B cell (primary cell): ENCODE measurements at places on chromosomes 3 and 15.

GRCh38 chr3:120472121-120472844, 21.5 kb upstream of the FSTL1 start:
- no peak for DNase-seq

DNA sequence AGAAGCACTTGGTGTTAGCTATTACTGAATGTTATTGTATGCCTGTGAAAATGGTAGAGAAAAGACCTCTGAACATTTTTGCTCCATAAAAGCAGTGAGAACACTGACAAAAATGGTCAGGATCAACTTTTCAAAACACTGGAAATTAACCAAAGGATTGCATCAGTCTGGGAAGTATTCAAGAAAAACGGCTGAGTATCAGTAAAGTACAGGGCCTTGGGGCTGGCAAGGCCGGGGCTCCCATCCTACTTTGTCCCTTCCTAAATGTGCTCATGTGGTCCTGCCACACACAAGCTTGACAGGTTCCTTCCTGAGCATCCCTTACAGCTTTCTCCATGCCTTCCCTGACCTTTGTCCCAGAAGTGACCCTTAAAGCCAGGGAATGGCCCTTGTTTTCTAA, 84.0 kb downstream of the CFAP20DC start:
- no peak for DNase-seq

DNA sequence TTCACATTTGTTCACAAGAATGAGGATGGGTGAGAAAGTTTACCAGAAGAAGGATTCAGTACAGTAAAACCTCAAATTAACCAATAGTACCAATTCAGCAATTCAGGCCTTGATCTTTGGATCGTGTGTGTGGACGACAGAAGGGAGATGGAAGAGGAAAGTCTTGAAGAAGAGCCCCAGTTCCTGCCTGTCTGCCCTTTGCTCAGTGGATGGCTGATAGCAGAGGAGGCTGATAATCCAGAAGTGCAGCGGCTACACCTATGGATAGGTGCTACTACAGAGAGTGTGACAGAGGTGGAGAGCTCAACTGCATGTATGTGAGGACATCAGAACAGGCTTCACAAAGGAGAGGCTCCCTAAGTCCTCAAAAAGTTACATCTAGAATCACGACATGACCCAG, 29.2 kb upstream of the PLXND1 start:
- DNase-seq = no peak

DNA sequence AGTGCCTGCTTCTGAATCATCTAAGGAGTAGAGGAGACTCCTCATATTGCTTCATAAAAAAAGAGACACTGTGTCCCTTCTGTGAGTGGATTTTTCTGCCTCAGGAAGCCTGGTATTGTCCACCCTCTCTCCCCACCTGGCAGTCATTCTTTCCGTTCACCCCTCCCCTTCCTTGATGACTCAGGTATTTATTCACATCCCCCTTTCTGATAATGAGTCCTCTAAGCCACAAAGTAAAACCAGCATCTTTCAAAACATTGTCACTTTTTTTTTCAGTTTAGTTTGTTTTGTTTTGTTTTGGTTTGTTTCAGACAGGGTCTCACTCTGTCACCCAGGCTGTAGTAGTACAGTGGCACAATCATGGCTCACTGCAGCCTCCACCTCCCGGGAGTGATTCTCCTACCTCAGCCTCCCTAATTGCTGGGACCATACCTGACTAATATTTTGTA, 65.2 kb upstream of the UBE2E1 start:
- no peak for DNase-seq

DNA sequence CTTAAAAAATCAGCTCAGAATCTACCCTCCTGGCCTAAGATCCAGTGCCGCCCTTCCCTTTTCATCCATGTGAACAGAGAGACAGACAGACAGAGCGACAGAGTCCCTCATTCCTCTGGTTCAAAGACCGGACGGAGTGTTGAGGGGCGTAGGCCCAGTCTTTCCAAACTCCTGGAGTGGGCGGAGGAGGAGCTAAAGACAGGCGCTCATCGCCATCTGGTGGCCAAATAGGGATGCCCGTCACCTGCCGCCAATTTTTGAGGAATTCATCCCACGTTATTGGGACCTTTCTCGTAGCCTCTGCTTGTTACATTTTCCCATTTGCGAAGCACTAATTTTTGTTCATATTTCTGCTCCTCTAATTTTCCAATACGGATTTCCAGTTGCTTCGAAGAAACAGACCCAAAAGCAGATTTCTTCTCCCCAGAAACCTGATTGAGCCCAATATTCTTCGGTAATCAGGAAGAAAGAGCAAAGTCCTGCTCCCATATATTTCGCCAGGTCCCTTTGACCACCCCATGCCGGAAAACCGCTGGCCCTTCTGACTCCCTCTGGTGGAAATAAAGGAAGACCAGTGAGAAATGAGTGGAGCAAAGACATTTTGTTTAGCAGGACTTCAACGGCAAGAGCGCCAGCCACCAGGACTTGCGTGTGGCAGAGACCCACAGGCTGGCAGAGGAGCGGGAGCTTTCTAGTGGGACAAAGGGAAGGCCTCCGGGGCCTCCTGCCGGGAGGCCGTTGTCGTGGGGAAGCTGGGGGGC, 88.0 kb downstream of the LRRK1 start:
- DNase-seq = peak; percentile 81

DNA sequence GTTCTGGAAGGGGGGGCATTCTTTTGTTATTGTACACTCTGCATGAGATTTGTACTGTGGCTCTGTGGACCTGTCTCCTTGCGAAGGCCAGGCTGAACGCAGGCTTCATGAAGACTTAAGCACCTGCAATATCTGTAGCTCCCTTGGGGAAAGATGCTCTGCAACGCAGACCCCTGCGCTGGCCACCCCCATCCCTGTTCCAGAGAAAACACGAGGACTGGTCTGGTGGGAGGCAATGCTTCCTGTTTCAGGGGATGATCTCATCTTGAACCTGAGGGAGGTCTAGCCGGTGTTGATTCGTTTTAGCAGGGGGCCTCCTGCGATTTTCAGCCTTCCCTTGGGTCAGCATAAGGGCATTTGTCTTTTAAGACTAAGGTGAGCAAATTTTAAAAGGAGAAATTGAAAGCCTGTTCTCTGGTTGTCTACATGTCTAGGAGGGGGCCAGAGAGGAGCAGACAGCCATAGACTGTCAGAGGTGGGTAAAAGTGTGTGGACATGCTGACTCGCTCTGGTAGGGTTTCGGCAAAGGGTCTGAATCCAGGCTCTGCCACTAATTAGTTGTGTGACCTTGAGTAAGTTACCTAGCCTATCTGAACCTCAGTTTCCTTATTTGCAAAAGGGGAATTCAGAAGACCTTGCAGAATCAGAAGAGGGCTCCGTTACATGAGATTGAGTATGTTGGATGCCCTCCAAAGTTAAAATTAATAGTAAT, 80.9 kb upstream of the RASGRF1 start:
- DNase-seq = no peak

GRCh38 chr3:40885430-40885829, 313.9 kb upstream of the CTNNB1 start:
- no peak for DNase-seq

GRCh38 chr3:136109499-136109898, 86.6 kb downstream of the MSL2 start:
- no peak for DNase-seq

DNA sequence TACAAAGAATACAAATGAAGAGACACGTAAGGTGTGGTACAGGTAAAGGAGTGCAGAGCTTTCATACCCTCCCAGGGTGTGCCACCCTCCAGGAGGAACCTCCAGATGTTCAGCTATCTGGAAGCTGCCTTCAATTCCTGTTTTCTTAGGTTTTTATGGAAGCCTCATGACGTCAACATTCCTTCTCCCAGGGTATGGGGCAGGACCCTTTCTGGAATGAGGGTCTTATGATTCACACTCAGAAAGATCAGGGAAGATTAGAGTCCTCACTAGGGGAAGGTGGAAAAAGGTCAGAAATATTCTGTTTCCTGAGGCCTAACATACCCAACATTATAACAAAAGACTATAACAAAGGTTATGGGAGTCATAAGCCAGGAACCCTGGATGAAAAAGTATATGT, 99.8 kb upstream of the PLCL2 start:
- no peak for DNase-seq

- no peak for DNase-seq
Measured at GRCh38 chr3:16255726-16256125, 9.0 kb downstream of the DPH3 start.

- DNase-seq = no peak
Measured at GRCh38 chr15:80350941-80351610, 53.1 kb upstream of the ARNT2 start.

- no peak for DNase-seq
Measured at GRCh38 chr3:77436908-77437307, 397.0 kb downstream of the ROBO2 start.

- DNase-seq = peak; percentile 47
Measured at GRCh38 chr15:91857772-91858171, 4.3 kb downstream of the SLCO3A1 start.

DNA sequence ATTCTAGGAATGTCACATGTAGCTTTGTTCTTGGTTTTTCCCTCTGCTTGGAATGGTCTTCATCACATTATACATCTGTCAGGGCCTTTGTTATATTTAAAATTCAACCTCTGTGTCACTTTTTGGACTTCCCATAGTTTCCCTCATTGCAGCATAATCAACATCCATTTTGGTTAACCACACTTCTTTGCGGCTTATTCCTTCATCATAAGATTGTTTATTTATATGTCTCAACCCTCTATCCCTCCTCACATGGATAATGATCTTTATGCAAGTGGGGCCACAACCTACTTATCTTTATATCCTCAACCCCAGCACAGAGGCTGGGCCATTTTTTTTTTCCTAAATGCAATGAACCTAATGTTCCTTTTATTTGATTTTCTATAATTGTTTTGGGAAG, 260.0 kb upstream of the THBS1 start:
- DNase-seq = no peak

GRCh38 chr3:159850481-159850880, 138.2 kb upstream of the IL12A start:
- DNase-seq = no peak

GRCh38 chr15:52709187-52709981, 30.2 kb upstream of the ATOSA start:
- DNase-seq = peak; percentile 73

DNA sequence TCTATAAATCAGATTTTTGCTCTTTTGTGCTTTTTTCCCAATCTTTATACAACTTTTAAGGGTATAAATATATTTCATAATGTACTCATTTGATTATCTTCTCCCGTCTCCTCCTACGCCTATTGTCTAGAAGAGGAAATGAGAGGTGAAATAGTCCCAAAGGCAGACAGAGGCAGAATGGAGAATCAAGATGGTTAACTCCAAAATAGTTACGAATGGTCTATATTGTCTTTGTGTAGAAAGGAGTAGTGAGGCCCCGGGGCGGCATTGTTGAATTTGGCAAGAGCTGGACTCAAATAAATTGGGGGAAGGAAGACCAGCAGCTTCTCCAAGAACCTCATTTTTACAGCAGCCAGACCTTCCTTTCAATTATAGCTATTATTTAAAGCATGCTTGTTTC, 23.9 kb downstream of the ITPR1 start:
- DNase-seq = no peak

DNA sequence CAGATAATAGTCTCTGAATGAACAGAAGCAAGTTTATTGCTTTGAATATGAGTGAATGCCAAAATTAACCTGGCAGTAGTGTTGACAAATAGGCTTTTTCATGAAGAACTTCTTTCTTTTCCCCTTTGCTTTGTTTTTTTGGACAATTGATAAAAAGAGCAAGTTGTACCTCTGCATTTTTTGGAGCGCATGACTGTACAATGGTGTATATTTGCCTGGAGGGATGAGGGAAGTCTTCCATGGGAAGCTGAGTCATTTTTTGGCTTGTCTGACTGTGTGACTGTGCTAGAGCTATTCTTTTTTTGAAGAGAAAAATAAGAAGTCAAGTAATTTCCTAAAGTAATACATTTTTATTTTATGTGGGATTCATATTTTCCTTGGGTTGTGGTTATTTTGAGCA, 186.9 kb downstream of the KLHL25 start:
- DNase-seq = no peak

GRCh38 chr3:100277255-100277800, 16.5 kb downstream of the TBC1D23 start:
- DNase-seq = no peak

- DNase-seq = no peak
Measured at GRCh38 chr3:50549226-50549625, 18.3 kb downstream of the C3orf18 start.

DNA sequence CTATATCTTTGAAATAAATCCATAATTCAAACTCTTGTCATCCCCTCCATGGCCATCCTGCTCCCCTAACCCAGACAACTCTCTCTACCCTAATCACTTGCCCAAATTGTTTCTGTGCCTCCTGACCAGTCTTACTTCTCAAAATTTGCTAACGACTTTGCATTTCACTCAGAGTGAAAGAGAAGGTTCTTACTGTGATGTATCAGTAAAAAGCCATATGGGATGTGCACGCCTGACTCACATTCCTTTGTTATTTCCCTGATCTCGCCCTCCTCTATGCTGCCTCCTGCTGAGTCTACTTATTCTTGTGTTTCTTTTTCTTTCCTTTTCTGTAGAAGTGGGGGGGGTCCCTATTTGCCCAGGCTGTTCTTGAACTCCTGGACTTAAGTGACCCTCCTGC, 487.2 kb upstream of the FRG2C start:
- DNase-seq = no peak

GRCh38 chr3:102443021-102443420, 8.2 kb downstream of the ZPLD1 start:
- no peak for DNase-seq

GRCh38 chr15:53209396-53210042, 419.4 kb upstream of the ONECUT1 start:
- no peak for DNase-seq

GRCh38 chr3:114392831-114393230, 99.0 kb downstream of the TIGIT start:
- no peak for DNase-seq

- DNase-seq = no peak
Measured at GRCh38 chr3:170196833-170197232, 15.3 kb upstream of the PHC3 start.

DNA sequence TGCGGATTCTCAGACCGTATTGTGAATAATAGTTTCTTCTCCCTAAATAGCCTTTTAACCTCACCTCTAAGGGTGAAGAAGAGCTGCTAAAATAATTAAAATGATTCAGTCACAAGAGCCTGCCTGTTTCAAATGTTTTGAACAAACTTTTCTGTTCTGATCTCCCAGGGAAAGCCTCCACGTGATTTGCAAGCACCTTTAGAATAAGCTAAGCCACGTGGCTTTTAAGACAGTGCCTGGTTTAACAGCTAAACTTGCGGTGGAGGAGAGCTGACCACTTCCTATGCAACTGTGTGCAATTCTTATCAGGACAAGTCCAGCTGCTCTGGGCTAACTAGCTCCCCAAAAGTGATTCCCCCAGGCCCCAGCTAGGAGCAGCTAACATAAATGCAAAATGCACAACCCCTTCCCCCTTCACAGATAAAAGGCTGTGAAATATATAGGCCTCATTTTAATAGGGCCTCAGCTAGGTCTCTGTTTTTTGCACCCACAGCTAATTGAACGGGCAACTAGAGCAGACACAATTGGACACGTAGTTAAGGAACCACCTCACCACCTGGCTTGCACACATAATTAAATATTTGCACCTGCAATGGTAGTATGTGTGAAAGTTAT, 401.2 kb upstream of the NR2F2 start:
- DNase-seq = no peak

GRCh38 chr15:28208583-28208982, 109.5 kb upstream of the OCA2 start:
- DNase-seq = no peak

- DNase-seq = no peak
Measured at GRCh38 chr3:9349321-9350117, 13.3 kb upstream of the THUMPD3 start.
